ENCODE measurements at places on chromosomes 2 and 18.
A peak's percentile ranks its signal among the peaks of the same experiment; 100 is the strongest.

GRCh38 chr2:241001413-241002274 lies 3.2 kb downstream of the SNED1 start:
- DNase-seq, result no peak

GRCh38 chr2:190186238-190186637 lies 123.7 kb upstream of the MSTN start:
- no peak for DNase-seq

- DNase-seq, result no peak
Observed at GRCh38 chr18:44452346-44452745, 228.3 kb upstream of the SETBP1 start.

GRCh38 chr2:33441235-33441810 lies 35.1 kb upstream of the RASGRP3 start:
- DNase-seq, result peak; percentile 31

- no peak for DNase-seq
Observed at GRCh38 chr2:133407341-133407740, 160.9 kb downstream of the NCKAP5 start.

GRCh38 chr18:12060182-12060870 lies 33.3 kb upstream of the ANKRD62 start:
- no peak for DNase-seq

DNA sequence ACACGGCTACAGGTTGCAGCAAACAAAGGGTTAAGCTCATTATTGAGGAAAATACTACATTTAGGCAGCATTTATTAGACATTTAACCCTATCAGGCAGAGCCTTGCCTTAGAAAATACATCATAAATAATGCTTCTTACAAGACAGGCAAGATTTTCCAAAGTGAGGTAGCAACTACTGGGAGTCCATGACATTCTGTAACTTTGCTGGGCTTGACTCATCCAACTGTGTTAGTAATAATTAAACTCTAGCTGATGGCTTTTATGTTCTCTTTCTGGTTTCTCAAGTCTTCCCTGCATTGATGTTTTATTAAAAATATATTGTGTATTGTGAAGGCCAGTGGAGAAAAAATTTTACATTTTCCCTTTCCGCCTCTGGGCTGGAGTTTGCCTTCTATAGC lies 291.3 kb downstream of the AFF3 start:
- no peak for DNase-seq

DNA sequence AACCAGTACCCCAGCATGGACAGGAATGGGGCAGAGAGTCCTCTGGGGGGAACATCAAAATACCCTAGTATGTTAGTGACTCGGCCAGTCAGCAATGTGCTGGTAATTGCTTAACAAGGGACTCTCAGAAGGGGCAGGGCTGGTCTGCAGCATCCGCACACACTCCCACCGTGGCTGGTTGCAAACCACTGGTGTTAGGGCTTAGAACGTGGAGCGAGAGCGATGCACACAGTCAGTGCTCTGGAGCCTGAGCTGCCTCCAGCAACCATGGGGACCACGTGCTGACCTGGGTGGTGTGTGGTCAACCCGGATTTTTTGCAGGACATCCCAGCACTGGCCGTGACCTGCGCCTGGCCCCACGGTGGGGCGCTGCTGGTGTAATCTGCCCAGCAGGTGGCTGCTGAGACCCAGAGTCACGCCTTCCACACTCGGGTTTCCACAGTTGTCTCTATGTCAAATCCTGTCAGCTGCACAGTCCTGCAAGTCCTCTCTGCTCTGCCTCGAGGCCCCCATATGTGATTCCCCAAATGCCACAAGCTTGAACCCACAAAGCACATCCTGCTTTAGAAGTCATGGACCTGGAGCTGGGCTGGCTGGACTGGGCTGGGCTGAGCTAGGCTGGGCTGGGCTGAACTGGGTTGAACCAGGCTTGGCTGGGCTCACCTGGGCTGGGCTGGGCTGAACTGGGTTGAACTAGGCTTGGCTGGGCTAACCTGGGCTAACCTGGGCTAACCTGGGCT lies 50.6 kb upstream of the GPC1 start:
- DNase-seq, result no peak

GRCh38 chr2:30439879-30440278 lies 7.2 kb upstream of the LCLAT1 start:
- no peak for DNase-seq

DNA sequence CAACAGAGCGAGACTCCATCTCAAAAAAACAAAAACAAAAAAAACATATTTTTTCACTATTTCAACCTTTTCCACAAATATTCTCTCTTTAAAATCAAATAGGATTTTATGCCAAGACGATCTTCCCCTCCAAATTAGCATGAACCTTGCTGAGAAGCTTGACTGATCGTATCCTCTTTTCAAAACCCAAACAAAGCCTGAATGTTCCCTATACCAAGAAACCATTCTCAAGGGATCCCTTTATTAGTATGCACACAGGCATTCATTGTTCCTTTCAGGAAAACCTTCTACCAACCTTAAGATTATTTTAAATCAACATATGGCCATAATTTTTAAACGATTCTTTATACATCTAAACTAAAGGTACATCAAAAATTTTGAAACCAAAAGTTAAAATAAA lies 6.3 kb downstream of the SPIRE1 start:
- DNase-seq, result no peak

DNA sequence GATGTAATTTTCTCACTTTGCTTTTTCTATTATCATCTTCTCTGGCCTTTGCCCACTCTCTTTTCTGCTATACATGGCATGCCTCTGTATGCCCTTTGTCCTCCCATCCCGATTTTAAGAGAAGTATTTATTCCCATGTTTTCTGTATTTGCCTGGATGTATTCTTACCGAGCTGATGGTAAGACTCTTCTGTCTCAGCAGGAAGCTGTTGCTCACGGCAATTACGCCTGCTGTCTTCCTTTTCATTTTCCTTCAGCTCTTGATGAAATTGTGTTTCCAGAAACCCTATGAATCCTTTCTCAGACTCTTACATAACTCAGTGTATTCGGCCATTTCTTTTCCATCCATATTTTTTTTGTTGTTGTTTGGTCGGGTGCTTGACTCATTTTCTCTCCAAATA lies 121.6 kb downstream of the SP3 start:
- DNase-seq, result no peak

GRCh38 chr2:209162129-209162528 lies 261.7 kb upstream of the MAP2 start:
- DNase-seq, result no peak

DNA sequence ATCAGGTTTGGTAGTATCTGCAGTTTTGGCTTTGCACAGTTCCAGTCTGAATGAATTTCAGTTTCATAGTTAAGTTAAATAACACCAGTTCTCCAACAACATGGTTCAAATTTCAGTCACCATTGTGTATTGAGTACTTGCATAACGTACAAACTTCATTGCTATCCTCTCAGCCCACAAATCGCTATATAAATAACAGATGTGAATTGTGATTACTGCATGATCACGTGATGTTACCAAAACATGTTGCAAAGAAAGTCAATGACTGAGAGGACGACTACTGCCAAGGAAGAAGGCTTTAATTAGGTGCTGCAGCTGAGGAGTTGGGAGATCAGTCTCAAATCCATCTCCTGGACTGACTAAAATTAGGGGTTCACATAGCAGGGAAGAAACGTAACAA lies 48.2 kb downstream of the COL4A4 start:
- no peak for DNase-seq

- peak; percentile 10 for DNase-seq
Observed at GRCh38 chr2:71615767-71616730, 162.7 kb downstream of the DYSF start.

DNA sequence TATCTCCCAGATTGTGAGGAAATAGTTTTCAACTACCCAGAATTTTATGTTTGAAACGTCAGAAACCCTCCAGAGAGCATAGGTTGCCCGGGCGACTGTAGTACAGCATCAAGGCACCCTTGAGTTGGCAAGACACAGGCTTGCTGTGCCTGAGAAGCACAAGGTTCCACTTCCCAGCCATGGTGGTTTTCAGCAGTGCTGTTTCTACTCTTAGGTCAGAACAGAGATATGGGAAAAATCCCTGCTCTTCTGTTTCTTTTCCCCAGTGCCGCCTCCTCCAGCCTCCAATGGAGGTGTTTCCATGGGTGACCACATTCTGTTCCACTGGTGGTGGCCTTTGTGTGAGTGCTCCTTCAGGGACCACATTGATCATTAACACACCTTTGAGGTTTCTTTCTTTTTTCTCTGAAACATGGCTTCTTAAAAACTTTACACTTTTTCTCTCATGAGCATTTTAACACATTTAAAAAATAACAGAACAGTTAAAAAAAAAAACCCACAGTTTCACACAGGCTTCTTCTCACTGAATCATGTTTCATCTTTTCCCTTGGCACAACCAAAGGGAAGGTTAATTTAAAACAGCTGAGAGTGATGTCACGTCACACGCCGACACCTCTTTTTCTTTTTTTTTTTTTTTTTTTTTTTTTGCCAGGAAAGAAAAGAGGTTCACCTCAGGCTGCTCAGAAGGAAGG lies 229.3 kb upstream of the HDAC4 start:
- DNase-seq, result peak; percentile 8
